ENCODE measurements at places on chromosomes 3 and 15. TPM values are rescaled to one million over a fixed set of nuclear protein-coding genes. Genes with fewer than 3 reads are reported as not detected.

The FBXW12 gene
- not detected for polyA plus RNA-seq

The IQCF6 gene
- polyA plus RNA-seq, result not detected

The MYRIP gene
- polyA plus RNA-seq, result not detected

The MESP2 gene
- not detected for polyA plus RNA-seq

The CPLX3 gene
- polyA plus RNA-seq, result not detected

The GOLGA6D gene
- polyA plus RNA-seq, result not detected

GRCh38 chr15:25825207-25825606 lies 37.9 kb downstream of the ATP10A start:
- no peak for DNase-seq

DNA sequence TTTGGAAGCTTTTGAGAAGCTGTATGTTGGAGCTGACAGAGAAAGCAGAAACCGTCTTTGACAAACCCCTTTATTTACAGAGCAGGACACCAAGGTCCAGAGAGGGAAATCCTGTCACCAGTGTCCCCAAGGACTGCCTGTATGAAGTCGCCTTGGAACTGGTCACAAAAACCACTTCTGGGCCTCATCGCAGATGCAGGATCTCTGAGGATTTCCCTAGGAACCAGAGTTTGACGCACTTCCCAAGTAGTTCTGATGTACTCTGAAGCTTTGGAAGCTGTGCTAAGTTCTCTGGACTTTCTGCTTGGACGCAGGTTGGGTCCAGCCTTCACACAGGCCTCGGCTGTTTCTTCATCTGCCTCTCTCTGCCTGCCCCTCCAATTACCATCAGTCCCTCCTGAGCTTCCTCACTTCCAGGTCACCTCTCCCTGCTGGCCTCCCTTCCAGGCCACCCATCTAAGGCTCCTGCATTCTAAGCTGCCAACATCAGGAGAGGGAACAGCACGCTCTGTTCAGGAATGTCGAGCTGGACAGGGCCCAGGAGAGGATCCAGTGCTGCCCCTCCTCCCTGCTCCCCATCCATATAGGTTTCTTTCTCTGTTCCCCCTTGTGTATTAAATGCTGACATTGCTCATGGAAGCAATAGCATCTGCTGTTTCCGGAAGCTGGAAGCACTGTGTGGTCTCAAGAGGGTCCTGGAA lies 270.8 kb downstream of the OPA1 start:
- DNase-seq, result no peak

DNA sequence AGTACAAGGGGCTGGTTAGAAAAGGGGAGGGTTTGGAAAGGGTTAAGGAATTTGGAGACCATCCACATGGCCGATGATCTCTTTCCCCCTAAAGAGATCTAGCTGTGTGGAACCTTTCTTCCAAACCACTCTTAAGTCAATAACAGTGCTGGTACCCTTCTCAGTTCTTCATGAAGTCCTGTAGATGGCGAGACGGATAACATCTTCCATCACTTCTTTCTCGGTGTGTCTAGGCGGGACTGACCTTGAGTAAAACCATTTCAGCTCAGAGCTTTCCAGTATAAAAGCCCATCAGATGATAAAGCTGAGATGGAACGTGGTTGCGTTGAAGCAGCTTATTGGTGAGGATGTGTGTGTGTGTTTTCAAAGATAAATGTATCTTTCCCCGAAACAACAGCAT lies 151.5 kb upstream of the BHLHE40 start:
- DNase-seq, result no peak

- no peak for DNase-seq
These were observed 15.9 kb downstream of the VEPH1 start for GRCh38 chr3:157487339-157487738.

- no peak for DNase-seq
These were observed 59.1 kb upstream of the FRMD4B start for GRCh38 chr3:69445024-69445423.

DNA sequence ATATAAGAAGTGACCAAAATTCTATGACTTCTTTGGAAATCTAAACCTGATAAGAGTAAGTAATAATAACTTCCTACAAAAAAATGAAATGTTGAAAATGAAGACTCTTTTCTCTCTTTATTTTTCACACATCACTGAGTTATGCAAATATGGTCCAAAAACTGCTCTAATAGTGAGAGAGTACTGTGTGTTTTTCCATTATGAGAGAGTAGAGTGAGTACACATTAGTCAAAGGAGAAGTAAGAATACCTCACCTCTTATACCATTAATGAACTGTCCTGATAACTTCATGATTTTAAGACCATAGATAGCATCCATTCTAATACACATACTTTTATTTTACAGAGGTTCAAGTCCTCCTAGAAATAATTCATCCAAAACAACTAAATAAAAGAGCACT lies 1310.2 kb downstream of the SI start:
- DNase-seq, result no peak

DNA sequence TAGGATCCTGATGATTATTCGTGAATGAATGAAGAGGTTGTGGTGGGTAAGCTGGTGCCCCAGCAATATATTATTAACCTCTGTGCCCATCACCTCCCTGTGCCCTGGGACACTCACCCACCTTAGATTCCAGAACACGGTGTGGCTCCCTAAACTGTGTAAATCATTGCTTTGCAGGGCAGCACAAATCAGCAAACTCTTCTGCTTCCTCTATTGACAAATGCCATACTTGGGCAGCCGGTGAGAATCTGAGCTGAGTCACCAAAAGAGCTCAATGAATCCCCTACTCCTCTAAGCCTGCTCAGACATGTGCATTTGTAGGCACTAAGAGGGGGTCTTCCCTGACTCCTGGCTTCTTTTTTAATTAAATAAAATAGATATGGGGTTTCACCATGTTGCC lies 15.7 kb downstream of the UQCC5 start:
- DNase-seq, result no peak

GRCh38 chr3:37608061-37608702 lies 253.5 kb upstream of the CTDSPL start:
- no peak for DNase-seq

DNA sequence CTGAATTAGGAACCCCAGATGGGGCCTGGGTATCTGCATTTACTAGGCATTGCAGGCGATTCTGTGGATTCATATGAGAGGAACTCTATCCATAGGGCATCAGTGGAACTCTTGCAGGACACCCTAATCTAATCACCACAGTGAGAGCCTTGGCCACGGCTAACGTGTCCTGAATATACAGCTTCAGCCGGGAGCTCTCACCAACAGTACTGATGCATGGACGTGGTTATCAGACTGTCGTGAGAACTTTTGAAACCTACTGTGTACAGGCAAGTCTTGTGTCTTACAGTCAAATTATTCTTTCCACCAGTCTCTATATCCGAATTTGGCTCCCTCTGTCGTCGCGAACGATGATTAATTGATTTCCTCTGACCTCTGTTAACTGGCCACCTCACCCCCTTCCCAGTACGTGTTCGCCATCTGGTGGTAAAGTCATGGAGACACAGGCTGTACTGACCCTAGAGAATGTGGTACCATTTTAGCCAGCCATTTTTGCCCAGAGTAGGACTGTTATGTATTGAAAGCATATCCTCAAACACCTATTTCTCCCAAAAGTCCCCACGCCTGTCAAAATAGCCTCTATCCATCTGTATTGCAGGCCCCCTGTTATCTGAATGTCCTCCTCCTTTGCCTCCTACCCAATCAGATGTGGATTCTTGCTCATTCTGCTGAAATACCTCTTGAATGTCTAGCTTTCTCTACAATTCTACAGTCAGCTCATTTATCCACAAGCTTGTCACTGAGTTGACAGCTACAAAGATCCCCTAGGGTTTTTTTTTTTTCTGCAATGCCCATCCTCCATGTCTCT lies 39.7 kb downstream of the GLDN start:
- DNase-seq, result no peak

DNA sequence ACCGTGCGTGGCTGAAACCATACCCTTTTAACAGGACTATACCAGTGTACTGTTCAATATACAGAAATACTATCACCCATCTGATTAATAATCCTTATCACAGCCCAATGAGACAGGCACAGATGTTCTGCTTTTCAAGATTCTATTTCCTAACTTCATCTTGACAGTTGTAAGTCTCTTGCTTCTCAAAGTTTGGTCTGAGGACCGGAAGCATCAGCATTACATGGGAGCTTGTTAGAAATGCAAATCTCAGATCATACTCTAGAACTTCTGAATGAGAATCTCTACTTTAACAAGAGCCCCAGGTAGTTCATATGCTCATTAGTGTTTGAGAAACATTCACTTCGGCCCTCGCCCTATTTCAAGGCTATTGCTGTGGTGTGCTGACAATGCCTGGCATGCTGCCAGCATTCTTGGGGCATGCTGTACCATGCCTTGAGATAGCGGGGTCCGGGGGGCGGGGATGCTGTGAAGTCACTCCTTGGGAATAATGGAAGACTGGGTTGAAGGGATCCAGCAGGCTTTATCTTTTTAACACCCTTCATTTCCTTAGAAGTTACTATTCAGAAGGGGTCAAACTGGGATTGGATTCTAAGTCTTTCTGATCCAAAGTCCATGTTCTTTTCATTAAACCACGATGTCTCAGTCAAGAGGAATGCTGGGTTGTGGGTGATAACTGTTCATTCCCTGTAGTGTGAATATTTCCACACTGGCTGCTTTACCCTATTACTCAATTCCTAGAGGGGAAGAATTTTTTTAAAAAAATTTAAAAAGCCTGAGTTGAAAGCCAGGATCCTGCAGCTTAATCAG lies 194.7 kb downstream of the LPP start:
- no peak for DNase-seq

GRCh38 chr3:50369012-50369670 lies 9.8 kb upstream of the TMEM115 start:
- no peak for DNase-seq

DNA sequence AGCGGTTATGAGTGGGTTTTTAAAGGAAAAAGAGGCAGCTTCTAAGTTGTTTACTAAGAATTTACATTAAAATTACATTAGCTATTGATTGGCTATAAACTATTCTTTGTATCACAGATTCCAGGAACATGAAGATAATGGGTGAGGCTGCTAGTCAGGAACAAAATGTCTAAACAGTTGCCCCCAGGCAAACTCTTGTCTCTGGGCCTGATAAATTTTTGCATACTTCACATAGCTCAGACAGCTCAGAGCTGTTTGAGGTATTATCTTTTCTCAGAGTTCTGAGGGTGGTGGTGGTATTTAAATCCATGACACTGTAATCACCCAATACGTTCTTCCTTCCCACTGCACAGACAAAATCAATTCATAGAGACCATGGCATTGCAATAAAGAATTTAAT lies 2.1 kb upstream of the HACD2 start:
- DNase-seq, result no peak

DNA sequence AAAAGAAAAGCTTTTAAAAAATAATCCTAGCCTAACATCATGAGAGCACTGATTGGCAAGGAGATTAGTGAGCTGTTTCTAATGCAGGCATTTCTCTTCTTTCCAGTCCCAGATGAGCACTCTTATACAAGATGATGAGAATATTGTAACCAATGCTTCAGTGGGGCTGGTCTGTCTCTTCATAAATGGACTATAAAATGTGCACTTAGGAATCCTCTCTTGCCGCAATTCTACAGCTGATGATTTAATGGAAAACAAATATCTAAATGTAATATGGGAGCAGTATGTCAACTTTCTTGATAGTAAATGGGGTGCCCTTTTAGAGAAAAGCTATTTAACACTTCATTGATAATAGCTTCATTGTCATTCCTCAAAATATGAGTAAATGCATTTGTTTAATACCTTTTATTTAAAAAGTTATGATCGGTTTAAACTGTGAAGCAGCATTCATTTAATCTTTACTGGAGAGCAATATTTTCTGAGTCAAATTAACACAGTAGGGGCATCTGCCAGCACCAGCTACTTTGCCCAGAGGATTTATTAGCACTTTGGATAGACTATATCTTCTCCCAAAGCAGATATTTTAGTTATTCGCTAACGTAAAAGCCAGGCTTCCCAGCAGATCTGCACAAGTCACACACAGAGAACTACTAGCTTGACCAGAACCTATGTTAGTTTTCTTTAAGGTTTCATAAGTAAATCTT lies 985.9 kb downstream of the DIPK2A start:
- no peak for DNase-seq

DNA sequence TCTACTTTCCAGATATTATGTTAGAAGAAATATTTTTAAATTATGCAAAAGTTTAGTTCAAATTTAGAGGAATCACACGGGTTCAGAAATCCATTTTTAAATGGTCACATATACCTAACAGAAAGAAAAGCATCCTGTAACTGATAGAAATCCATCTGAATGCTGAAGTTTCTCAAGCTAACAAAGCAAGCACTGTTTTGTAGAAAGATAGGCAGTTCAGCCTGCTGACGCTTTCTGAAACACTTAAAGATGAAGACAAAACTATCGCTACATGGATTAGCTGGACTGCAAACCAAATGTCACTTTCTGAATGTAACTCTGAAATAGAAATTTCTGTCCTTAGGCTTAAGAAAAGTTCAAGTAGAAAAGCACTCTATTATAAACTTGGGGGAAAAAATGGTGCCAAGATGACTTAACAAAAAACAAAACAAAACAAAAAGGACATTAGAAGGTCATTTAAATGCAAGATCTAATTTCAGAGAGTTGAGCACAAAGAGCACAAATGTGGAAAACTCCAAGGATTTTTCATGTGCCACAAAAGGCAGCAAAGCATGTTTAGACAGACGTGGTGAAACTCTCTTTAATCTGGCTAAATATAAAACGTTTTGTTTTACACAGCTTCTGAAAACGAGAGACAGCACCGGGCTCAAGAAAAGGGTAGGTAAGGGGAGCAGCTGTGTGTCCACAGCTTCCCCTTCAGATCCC lies 1.2 kb downstream of the PLOD2 start:
- no peak for DNase-seq

DNA sequence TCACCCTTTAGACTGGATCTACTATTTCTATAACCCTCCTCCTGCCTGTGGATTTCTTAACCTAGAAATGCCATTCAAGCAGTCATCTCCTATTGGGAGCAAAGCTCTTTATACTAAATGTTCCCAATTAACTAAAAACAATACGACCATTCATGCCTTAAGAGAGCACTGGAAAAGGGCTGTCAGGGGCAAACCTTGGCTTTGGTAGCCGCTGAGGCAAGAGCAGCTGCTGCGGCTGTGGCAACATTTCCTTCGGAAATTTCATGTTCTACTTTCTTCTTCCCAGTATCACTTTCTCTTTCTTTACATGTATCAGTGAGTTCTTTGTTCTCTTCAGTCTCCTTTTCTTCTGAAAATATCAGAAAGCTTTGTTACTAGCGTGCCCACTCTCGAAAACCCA lies 56.3 kb upstream of the CSPG5 start:
- no peak for DNase-seq

GRCh38 chr3:148974726-148975125 lies 16.6 kb upstream of the GYG1 start:
- no peak for DNase-seq

GRCh38 chr15:83973816-83974215 lies 261.8 kb upstream of the GOLGA6L4 start:
- no peak for DNase-seq

DNA sequence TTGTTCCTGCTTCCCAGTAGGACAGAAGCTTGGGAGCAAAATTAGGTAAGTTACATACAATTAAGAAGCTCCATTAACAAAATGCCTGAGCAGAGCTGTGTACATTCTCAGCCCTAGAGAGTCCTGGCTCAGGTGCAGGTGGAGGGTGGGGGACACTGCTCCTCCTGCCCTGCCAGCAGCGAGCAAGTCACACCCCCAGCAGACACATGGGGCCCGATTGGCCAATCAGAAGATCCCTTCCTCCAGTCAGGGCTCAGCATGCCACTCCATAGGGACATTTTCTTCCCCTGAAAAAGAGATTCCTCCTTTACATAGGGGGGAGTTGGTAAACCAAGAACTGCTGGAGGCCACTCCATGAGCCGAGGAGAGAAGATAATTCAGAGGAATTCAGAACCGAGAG lies 62.1 kb downstream of the PLXNA1 start:
- DNase-seq, result no peak

Measured in CD8-positive, alpha-beta memory T cell (primary cell).